ENCODE measurements at places on chromosomes 4 and X.

- DNase-seq, result no peak
These were observed 47.7 kb downstream of the TIGD2 start for GRCh38 chr4:89158884-89159503.

DNA sequence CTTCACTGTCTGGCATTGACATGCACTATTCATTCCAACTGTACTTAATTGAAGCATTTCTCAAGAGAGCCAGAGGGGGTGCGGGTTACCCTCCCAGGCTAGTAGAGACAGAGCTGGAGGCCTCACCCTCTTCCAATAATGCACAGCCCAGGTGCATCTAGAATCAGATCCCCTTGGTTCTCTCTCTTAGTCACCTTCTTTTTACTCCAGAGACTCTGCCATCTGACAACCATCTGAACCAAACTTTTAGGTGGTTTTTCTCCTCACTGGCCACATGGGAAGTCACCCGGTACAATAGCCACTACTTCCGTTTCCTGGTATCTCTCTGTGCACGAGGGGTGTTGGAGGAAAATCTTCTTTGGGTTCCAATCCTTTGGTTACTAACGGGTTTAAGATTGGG, 81.3 kb downstream of the SLC2A9 start:
- no peak for DNase-seq

- no peak for DNase-seq
These were observed 10.6 kb downstream of the PPEF2 start for GRCh38 chr4:75891611-75892010.

- no peak for DNase-seq
These were observed 204.8 kb upstream of the VCX start for GRCh38 chrX:7638078-7638710.

DNA sequence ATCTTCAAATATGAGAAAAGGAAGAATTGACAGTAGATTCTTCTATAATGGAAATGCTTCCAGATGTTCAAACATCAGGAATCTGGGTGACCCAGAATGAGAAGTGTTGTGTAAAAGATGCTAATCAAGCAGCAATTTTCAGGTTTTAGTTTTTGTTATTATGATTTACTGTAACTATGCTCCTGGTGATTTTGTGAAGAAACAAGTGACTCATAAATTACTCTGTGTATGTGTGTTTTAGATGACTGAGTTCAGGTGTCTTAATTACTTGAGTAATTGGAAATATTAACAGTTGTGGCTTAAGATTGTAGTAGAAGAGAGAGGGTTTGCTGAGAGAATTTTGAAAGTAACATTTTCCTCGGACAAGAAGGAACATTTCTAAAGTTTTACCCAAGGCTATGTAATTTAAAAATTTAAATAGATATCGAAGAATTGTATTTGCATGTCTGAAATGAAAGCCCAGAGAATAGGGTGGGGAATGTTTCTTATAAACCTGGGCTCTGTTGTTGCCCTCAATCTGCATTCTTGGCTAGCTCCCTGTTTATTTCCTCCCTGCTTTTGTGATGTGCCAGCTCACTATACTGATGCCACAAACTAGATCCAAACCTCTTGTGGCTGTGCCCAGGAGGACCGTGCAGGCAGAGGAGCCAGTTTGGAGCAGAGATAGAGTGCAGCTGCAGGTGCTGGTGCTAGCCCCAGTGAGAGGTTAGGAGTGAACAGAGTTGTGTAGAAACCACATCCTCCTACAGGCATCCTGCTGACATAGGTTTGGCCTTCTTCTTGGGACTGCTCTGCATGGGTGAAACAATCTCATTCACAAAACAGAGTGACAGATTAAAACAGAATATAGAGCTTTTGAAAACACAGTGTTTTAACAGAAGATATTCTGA, 25.4 kb upstream of the TNIP3 start:
- DNase-seq, result no peak

- no peak for DNase-seq
These were observed 243.2 kb upstream of the POF1B start for GRCh38 chrX:85622635-85623034.

All from right cardiac atrium (tissue), 5 donors.